NCI-H82 (cell line): ENCODE measurements at places on chromosomes 2 and 18.

DNA sequence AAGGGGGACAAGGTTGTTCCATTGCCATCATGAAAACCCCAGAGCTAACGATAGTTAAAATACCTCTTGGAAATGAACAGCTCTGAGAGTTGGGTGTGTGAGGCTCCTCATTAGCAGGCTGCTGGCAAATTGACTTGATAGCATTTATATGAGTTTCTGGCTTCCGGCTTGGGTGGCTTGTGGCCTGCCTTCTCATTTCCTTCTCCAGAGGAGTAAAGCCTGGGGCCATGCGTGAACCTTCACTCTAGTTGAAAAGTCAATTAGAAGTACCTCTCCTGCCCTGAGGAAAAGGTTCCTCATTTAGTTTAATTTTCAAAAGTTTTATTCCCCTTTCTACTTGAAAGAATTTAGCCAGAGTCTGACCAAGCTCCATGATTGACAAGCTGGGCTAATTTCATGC, 67.1 kb downstream of the MGAT5 start:
- DNase-seq, result no peak

DNA sequence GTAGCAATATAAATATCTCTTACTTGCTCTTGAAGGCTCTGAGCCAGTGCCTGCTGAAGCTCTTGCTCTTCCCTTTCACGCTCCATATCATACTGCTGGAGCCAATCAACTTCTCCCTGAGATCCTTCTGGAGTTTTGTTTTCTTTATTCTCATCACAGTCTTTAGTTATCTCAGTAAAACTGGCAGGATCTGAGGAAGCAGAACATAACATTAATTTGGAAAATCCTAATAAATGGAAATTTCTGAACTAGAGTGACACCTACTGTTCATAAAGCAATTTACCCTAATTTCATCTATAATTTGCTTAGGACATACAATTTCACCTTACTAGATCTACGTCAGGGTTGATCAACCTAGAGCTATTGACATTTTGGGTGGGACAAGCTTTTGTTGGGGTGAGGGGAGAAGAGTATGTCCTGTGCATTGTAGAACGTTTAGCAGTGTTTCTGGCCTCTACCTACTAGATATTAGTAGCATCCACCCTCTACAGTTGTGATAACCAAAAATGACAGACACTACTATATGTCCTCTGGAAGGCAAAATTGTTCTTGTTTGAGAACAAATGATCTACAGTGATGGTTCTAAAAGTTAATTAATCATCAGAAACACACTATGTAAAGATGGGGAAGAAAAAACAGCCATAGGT, 47.2 kb downstream of the VIL1 start:
- no peak for DNase-seq

DNA sequence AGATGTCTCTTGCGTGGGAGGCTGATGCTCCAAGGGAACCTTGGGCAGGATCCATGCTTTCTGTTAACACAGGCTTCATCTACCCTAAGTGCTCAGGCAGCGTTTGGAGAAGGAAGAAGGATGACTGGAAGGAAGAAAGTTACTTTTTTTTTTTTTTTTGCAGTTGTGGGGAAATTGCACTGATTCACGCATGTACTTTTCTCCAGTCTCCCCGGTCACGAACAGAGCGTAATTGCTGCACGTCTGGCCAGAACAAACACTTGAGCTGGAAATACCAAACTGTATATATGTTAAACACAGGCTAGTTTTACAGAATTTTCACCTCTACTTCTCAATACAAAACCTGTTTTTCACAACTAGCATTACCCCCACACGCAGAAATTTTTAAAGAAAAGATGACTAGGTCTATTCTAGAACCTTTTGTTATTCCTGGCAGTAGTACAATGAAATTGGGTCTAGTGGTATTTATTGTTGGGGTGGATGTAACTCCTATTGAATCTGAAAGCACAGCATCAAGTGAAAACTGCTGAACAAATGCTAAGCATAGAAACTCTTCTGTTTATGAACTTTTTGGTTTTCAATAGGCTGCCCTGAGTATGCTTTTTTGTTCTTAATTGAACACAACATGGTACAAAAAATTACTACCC, 9.3 kb upstream of the SCYGR5 start:
- DNase-seq, result no peak

- no peak for DNase-seq
These were observed 14.0 kb upstream of the IL1B start for GRCh38 chr2:112850588-112850987.

GRCh38 chr18:59172664-59173249, 33.1 kb downstream of the SEC11C start:
- no peak for DNase-seq

GRCh38 chr2:62999905-63000304, 50.7 kb upstream of the OTX1 start:
- no peak for DNase-seq

GRCh38 chr2:169112841-169113240, 43.5 kb downstream of the DHRS9 start:
- no peak for DNase-seq

DNA sequence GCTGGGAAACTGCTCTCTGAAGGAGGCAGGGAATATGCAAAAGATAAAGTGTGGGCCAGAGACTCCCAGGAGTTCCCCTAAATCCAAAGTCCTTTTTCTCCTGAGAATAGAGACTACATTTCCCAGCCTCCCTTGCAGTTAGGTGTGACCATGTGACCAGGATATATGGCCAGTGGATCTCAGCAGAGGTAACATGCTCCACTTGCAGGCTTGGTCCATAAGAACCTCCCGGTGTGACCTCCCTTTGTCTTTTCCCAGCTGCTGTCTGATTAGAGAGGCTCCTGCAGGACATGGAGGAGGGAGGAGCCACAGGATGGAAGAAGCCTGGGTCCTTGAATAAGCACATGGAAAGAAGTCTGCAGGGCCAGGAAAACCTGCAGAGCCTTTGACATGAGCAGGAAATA, 76.2 kb downstream of the TGFA start:
- DNase-seq, result peak; percentile 51

- no peak for DNase-seq
These were observed 114.3 kb downstream of the ARHGEF4 start for GRCh38 chr2:130951018-130951417.

GRCh38 chr18:44729631-44730101, 49.0 kb downstream of the SETBP1 start:
- DNase-seq, result no peak
